Smooth muscle cell of the coronary artery (primary cell): ENCODE measurements at places on chromosomes 11 and 22. TPM values are rescaled to one million over a fixed set of nuclear protein-coding genes. Genes with fewer than 3 reads are reported as not detected.

OR51I1 gene
- total RNA-seq: not detected in 2 replicates

KIF18A gene
- 1.9 and 7.1 TPM in 2 replicates for total RNA-seq

TTC36 gene
- total RNA-seq: 0.83 TPM in 1 of 2 replicates, not detected in the other

FOLR3 gene
- 5.5 TPM in 1 of 2 replicates, not detected in the other for total RNA-seq

MIF gene
- total RNA-seq: 300 and 504 TPM in 2 replicates

EMID1 gene
- 0.08 and 0.23 TPM in 2 replicates for total RNA-seq
